ENCODE measurements at places on chromosomes 6 and 20.

DNA sequence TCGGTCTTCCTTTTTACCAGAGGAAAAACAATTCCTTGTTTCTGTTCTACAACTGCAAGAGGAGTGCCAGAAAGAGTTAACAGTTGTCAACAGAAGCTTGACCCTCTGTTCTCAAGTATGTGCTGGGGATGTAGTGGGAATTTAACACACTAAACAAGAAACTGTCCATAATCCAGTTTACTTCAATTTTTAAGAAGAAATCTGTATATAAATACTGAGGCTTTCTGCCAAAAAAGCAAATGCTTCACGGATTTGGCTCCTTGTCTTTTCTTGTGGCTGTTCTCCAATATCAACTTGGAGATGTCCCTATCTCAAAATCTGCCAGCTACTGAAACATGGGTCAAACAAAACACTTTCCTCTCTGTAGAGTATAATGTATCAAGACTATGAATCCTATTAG lies 26.8 kb downstream of the REV3L start:
- DNase-seq = no peak

DNA sequence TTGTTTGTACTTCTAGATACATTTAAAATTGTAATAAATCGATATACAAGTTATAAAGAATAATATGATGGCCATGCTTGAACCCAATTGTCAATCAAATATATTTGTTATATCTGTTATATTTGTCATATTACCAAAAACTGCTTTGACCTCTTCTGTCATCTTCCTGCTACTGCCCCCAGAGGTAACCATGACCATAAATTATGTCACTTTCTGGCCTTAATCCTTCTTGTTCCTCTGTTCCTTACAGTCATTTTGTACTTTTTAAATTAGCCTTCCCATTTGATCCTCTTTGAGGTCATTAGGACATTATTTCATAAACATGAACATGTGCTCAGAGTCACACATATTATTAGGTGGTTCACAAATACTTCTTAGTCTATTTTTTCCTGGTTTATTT lies 124.7 kb downstream of the HFE start:
- DNase-seq = no peak

DNA sequence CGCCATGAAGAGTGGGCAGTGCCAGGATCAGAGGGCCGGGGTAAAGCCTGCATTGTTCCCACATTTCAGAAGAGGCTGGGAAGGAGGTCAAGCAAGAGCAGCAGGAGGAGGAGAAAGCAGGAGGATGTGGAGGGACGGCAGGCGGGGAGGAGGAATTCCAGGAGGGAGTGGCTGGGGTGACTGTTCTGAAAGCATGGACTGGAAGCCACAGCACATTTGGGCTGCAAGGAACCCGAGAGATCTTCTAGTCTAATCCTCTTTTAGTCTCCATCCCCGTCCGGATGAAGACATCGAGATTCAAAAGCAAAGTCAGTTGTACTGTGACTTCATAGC lies 76.9 kb downstream of the FAM50B start:
- no peak for DNase-seq

- DNase-seq = no peak
These were observed 25.3 kb downstream of the TBC1D7 start for GRCh38 chr6:13302751-13303667.

GRCh38 chr6:156971153-156971885 lies 194.1 kb downstream of the ARID1B start:
- no peak for DNase-seq

GRCh38 chr6:143034689-143035334 lies 25.9 kb upstream of the AIG1 start:
- DNase-seq = no peak

Measured in Jurkat, Clone E6-1 (cell line).